ENCODE measurements at places on chromosomes 2 and 18. TPM values are rescaled to one million over a fixed set of nuclear protein-coding genes. Genes with fewer than 3 reads are reported as not detected.

Gene SP140L
- total RNA-seq, result 3.4 TPM

Gene VWA3B
- total RNA-seq, result 0.33 TPM

Gene CARF
- 0.54 TPM for total RNA-seq

Gene MOCOS
- total RNA-seq, result 2.7 TPM

Gene CYRIA
- total RNA-seq, result 0.31 TPM

All from A549 treated with Mapracorat at 1 μM for 4 hours (cell line).